ENCODE measurements at places on chromosomes 2 and 18.
A peak's percentile ranks its signal among the peaks of the same experiment; 100 is the strongest.

DNA sequence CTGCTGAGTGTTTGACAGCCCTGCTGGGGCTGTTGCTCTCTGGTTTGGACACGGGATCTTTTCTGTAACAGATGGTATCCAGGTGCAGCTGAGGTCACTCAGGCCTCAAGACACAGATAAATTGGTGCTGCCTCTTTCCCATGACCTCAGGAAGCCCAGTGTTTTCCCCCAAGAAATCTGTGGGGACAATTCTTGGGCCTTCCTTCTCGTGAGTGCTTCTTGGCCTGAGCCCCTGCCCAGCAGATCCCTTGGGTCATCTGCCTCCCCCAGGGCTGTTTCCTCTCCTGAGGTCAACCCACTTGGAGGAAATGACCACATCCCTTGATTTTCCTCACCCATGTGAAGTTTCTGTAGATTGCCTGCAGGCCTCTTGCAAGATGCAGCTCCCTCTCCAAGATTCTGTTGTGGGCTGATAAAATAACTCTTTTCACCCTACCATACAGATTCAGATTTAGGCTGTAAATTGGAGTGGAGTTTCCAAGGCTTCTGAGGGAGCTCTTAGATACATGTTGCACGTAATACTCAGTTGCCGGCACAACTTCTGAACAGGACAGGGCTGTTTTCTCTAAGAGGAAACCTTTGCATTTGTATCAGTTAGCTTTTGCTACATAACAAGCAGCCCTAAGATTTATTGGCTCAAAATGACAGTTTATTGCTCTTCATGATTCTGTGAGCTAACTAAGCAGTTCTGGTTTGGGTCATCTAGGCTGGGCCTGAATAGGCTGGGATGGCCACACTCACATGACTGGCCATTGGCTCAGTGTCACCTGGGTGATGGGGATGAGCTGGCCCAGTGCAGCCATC is 13.1 kb downstream of the ZAP70 start:
- no peak for DNase-seq

- no peak for DNase-seq
Observed at GRCh38 chr18:28432339-28432738, 255.4 kb upstream of the CDH2 start.

DNA sequence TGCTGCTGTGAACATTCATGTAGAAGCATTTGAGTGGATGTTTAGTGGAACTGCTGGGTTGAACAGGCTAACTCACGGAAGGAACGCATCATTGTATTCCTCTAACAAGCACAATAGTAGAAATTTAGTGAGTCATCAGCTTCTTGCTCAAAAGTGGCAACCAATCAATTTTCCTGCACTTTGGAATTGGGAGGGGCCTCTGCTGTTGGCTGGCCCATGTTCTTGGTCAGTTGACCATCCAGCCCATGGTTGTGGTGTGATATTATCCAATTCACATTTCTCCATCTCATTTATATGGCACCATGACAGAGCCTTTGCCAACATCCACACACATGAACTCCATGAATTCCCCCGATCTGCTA is 95.0 kb downstream of the TNFRSF11A start:
- DNase-seq, result no peak

DNA sequence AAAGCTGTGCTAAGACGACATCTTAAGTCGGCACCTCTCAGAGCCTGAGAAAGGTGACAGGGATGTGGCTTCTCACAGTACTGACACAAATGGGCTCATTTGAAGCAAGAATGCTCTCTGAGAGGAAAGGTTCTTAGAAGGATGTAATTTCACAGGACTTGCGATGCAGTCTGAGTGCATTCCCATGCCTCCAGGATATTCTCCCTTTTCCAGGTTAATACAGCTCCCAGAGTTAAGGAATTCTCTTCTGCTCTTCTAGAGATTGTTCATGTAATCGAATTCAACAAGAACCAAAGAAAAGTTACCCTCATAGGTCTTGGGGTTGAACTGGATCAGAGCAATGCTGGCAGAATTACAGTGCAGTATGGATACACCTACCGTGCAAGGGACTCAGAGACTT is 131.0 kb downstream of the GALR1 start:
- DNase-seq, result no peak

DNA sequence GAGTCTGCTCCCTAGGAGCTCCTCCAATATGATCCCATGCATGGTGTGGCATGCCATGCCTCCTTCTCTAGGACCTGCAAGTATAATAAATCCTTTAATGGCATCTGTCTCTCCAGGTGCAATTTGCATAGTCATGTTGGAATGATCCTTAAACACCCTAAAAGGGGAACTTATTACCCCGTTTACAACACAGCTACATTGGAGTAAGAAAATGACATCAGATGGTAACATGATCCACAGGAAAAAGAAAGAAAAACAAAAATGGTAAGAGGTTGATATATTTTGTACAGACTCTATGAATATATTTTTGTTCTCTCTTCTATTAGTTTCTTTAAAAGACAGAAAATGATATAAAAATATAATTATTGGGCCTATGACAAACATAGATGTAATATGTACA is 79.0 kb downstream of the CRACDL start:
- no peak for DNase-seq

- DNase-seq, result no peak
Observed at GRCh38 chr2:241310917-241311566, 4.4 kb downstream of the HDLBP start.

GRCh38 chr2:239127513-239127912 is 273.3 kb downstream of the HDAC4 start:
- DNase-seq, result no peak

GRCh38 chr2:137000811-137001210 is 235.5 kb downstream of the THSD7B start:
- DNase-seq, result no peak

- DNase-seq, result peak; percentile 38
Observed at GRCh38 chr2:227871375-227871791, at the start of gene DAW1. TSS of gene DAW1 (plus strand) at chr2:227871631. CDS start at chr2:227871690, 59 bp downstream.

DNA sequence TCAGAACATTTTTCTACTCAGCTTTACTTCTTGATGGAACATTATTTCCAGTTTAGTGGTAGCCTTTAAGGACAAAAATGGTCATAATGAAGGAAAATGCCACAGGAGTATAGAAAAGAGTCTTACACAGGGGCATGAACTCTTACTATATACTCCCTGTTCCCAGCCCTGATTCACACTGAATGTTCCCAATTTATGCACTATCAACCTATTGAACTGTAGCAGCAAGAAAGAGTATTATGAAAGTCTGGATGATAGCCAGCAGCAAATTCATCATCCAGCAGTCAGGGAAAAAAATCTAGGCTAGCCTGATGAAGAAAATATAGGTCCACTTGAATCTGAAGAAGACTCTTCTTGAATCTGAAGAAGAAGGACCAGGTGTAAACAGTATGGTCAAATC is 1170.3 kb upstream of the CHAC2 start:
- DNase-seq, result no peak

DNA sequence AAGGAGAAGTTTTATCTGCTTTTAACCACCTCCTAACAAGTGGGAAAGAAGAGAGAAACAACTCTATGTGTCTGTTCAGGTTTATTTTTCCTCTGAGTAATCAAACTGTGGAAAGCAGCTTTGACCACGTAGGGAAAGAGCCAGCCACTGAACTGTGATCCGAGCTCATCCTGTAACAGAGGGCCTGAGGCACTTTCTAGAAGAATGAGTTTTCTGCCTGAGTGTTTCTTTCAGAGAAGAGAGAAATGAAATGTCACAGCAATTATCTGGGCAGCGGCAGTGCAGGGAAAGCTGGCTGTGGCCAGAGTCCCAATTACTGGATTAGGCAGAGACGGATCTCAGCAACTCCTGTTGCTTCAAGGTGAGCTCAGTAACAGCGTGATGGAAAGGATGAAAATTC is 151.9 kb downstream of the CD226 start:
- DNase-seq, result no peak

DNA sequence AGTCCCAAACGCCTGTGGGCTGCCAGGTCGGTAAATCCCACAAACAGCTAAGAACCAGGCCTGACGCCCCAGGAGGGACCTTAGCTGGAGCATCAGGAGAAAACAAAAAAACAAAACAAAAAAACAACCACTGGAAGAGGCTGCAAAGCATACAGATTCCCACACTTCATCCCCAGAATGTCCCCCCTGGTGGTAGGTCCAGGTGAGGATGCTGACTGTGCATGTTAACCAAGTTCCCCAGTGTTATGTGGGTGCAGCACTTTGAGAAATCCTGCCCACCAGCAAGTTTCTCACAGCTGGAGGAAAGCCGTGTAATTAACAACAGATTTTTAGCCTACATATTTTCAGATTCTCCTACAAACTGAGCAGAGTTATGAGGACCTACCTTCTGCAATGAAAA is 15.1 kb downstream of the ST3GAL5 start:
- no peak for DNase-seq

DNA sequence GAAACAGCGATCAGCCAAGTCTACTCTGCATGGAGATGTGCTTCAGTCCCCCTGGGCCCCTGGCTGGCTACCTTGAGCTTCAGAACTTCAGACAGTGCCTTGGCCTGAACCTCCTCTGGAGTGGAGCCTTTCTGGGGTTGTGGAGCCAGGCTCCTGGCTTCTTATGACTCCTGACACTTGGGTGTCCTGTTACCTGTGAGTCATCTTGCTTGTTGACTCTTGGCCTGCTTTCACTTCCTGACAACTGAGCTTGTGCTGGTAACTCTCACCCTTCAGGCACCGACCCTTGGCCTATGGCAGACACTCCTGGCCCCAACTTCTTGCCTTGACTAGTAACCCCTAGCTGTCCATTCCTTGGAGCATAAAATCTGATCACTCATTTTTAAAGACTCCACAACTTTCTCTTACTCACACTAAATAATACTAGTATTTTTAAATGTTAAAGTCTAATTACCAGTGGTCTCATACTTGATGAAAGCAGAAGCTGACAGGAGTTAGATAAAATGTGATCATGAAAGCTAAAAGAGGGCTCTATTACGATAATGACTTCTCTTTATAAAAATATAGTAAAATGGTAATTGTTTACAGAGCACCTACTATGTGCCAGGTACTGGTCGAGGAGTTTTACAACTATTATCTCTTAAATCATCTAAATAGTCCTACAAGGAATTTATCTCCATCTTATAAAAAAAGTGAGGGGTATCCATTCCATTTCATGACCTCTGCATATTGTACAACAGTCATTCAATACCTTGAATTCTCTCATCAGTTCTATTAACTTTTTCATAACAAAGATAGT is 46.3 kb upstream of the VIT start:
- DNase-seq, result no peak

DNA sequence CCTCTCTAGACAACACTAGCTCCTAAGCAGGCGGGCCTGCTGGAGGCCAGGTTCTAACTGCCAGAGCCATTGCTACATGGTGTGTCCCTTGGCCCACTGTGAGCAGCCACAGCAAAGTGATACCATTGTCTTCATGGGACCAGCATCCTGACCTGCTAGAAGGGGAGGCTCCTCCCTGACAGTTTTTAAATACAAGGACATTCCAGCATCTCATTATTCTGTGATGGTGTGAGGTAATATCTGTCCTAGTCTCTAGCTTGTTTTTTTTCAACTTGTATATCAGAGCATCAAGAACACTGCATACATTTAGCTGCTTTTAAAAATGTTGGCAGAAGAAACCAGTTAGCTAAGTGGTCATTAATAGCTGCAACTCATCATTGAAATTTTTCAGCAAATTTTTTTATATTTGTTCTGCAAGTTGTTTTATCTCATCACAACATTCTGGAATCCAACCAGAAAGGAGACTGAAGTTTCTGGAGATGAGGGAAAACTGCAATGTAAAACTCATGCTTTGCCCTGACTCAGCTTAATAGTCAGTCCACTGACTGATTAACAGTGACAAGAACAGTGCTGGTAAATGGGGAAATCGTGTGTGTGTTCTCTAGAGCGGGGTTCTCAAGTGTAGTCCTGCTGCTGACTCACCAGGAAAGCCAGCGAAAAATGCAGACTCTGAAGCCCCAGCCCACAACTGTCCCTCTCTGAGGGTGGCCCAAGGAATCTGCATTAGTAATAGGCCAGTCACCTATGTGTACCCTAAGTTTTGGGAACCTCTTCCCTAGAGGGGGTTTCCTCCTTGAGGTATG is 17.8 kb downstream of the MAPRE3 start:
- DNase-seq, result no peak

DNA sequence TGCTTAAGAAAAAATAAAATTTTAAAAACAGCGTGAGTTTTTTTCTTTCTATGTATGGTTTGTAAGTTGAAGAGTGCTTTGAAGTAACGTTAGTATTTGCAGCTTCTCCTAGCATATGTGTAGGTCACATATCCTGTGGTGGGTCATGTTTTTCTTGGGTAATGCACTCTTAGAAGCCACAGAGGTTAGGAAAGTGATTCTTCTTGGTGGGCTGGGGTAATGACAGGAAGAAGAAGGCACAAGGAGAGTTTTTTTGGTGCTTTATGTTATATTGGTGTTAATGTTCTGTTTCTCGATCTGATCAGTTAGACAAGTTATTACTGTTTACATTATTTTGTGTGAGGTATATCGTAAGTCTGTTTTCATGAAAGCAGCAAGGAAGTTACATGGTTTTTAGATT is 109.0 kb downstream of the ICA1L start:
- DNase-seq, result no peak

DNA sequence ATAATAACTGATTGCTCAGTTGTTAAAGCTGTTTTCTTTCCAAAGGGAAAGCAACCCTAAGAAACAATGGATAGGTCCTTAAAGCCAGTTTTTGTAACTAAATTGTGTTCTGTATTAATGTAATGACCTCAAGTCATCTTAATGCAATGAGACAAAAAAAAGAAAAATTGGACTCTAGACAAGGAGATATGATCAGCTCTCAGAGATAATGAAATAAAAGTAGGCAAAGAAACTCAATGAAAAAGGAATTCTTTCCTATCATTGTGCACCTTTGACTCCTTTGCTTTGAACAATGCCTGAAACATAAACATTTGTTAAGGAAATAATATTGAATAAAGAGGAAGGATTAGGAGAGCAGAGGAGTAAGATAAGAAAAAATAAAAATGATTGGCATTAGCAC is 86.1 kb downstream of the RIT2 start:
- DNase-seq, result no peak

DNA sequence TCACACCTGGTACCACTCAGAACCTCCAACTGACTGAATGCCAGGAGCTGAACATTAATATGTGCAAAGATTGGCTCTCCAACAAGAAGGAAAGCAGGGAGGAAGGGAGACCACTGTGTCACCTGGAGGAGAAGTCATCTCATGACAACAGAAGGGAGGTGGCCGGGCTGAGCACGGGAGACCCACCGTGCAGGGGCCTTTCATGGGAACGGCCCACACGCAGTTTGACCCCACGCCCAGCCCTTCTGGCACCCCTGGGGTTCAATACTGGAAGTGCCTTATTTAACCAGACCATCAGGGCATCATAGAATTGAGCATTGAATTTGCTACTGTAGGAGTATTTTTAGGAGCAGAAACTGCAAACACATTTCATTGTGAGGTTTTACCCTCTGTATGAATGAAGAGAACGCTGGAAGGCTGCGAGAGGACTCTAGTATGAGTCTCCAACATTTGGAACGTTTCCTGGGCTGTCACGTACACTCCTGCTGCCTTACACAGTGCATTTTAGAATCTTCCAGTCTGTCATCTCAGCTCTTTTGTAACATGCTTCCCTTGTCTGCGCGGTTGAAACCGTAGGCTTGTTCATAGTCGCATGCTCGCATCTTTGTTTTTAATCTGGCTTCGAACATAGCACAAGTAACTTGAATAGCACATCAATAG is 132.1 kb downstream of the NFATC1 start:
- no peak for DNase-seq

Measured in stimulated activated CD4-positive, alpha-beta T cell treated with anti-CD3 and anti-CD28 coated beads, Interleukin-4, amount 100 ng/mL, for 1 hour (primary cell).